ENCODE measurements at places on chromosomes 5 and 9.

DNA sequence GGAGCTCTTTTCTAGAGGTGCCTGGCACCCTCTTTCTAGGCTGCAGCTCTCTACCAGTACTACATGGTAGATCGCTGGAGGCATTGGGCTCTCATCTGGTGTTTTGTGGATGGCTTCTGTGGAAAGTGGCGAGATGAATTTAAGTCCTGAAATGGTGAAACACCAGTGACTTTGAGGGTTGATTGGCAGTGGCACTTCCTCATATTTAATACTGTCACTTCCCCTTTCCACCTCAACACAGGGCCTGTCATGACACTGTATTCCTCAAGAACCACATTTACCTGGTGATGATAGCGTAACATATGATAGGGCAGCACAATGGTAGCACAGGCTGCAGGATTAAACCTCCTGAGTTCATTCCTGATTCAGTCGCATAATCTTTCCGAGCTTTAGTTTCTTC lies 132.1 kb downstream of the KDM4C start:
- DNase-seq, result no peak

DNA sequence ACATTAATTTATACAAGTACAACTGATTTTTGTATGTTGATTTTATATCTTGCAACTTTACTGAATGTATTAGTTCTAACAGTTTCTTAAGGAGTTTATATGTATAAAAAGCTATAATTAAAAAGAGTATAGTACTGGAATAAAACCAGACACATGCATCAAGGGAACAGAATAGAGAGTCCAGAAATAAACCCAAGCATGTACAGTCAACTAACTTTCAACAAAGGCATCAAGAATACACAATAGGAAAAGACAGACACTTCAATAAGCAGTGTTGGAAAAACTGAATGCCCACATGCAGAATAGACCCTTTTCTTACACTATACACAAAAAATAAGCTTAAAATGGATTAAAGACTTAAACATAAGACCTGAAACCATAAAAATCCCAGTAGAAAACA lies 170.9 kb downstream of the ICE1 start:
- DNase-seq, result no peak

- DNase-seq, result no peak
These were observed 123.7 kb downstream of the RANBP17 start for GRCh38 chr5:170985486-170985885.

GRCh38 chr9:135880438-135880837 lies 26.9 kb downstream of the CAMSAP1 start:
- DNase-seq, result no peak

DNA sequence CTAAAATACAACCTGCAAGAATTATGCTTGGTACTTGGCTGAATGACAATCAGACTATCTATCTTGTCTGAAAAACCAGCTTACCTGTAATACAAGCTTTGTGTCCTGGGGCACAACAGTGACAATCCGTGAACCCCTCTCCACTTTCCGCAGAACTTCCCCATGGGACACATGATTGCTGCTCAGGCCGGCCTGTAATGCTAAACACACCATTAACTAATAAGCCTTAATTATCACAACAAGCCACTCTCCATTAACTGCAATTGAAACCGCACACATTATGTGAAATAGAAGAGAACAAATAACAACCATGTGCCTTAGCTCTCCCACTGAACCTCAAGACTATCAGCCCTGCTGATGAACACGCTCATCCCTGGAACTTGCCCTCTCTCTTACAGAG lies 33.7 kb downstream of the ELP1 start:
- no peak for DNase-seq
